Pons (tissue), 1 donor: ENCODE measurements at places on chromosomes 3 and 15.

DNA sequence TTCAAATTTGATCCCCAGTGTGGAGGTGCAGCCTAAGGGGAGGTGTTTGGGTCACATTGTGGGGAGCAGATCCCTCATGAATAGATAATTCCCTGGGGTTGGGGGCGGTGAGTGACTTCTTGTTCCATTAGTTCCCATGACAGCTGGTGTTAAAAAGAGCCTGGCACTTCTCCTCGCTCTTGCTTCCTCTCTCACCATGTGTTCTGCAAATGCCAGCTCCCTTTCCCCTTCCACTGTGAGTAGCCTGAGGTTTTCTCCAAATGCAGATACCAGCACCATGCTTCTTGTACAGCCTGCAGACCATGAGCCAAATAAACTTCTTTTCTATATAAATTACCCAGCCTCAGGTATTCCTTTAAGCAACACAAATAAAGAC is 23.1 kb downstream of the RIOX2 start:
- no peak for DNase-seq

- DNase-seq = no peak
Observed at GRCh38 chr3:149541091-149541491, 66.6 kb downstream of the TM4SF4 start.

GRCh38 chr3:196177967-196178366 is 33.2 kb downstream of the ZDHHC19 start:
- no peak for DNase-seq

GRCh38 chr3:182618085-182618732 is 175.1 kb upstream of the ATP11B start:
- peak; percentile 78 for DNase-seq

DNA sequence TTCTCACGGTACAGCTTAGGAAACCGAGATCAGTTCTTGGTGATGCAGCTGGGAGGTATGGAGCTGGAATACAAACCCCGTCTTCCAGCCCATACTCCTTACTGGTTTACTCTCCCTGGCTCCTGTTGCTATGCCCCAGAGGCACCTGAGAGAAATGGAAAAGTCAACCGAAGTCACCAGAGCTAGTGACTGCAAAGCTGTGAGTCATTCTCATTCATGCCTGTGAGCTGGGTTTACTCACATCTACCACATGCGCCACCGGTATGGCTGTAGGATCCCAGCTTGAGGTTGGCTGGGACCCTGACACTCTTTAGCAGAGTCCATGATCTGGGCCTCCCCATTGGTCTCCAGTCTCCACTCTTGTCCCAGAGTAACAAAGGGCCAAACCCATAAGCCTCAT is 111.5 kb upstream of the ETV5 start:
- no peak for DNase-seq

DNA sequence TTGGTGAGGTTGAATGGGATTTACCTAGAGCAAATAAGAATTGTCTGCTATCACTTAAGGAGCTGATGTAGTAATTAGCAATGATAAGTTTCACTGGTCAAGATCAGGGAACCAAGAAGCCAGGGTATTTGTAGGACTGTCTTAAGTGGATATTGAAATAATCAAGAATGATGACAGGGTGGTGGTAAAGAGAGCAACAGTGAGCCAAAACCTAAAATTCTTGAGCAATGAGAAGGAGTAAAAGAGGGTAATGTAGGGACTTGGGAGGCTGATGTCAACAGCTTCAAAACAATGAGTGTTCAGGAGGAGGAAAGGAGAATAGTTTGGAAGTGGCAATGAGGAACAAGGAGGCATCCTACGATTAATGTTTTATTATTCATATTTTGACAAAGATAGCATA is 31.5 kb upstream of the SLC2A2 start:
- no peak for DNase-seq

- DNase-seq = no peak
Observed at GRCh38 chr3:53170325-53171063, 9.5 kb downstream of the PRKCD start.

DNA sequence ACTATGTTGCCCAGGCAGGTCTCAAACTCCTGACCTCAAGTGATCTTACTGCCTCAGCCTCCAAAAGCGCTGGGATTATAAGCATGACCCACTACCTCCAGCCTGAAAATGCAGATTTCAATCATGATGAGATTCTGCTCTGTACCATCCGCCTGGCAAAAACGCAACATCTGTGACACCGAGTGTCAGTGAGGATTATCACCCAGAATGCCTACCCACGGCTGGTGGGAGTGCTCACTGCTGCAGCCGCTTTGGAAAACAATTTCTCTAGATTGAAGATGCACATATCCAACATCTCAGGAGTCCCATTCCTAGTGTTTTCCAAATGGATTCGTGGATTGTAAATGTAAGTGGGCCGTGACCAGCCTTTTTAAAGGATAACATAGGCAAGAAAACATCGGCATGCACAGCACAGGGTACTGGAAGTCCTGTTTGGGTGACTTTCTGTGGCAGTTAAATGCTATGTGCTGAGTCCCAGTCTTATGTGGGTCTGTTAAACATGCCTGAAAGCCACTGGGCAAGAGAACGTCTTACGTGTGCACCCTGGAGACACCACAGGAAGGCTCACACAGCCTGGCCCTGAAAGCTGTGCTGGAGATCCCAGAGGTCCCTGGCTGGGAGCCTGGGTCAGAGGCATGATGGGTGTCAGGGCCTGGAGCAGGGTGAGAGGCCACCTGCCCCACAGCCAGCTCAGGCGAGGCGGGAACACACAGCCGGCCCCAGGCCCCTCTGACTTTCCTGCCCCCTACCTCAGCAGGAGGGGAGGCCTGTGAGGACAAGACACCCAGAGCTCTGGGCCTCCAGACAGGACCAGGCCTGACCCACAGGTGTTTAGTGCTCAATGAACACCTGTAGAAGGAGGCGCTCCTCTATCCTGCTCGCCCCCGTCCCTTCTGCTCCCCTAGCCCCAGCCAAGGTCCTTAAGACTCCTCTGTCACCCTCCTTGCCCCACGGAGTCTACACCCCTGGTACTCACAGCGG is 918 bp downstream of the PRSS50 start:
- DNase-seq = no peak

- DNase-seq = no peak
Observed at GRCh38 chr3:102757950-102758349, 323.1 kb downstream of the ZPLD1 start.

DNA sequence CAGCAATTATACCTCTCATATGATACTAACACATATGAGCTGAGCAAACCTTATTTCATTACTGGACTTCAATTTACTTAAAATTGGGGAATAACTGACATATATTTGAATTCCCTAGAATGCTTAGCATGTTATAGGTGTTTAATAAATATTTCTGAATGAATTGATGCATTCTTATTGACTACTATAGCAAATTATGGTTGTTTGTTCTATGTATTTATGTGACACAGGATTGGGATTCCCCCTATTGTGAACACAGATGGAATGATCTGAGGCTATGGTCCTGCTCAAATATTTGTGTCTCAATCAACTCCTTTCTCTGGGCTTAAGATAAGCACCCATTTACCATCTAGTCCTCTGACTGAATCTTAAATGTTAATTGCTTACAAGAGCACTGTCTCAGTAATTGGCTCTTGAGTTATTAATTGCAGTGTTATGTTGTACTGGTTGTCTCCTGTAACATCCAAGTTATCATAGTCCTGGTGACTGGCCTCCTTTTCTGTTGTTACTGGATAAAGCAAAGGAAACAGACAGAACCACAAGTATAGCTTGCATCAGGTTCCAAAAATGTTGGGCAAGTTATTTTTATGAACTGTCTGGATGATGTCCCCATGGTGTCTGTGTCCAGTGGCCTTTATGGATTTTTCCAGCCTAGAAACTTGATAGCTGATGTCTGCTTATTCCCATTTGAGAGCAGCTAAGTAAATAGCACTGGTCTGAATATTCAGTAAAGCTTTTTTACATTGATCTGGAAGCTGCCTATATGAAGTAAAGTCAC is 2.3 kb upstream of the UACA start:
- DNase-seq = no peak

- peak; percentile 68 for DNase-seq
Observed at GRCh38 chr15:68210821-68211655, 5.9 kb upstream of the CALML4 start.

DNA sequence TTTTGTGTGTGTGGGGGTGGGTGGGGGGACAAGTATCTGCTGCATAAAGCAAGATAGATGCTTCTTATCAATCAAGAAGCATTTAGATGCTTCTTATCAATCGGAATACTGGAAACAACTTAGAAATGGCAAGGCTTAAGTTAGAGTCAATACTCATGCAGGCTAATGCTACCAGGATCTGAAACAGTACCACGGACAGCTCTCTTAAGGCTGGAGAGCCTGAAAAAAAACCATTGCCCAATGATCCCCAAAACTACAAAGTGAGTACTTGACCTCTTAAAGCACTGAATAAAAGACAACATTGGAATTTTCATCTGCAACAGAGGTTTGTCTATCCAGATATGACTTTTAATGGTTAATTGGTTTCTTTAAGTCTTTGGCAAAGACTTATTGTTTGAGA is 262.3 kb downstream of the GAP43 start:
- no peak for DNase-seq

DNA sequence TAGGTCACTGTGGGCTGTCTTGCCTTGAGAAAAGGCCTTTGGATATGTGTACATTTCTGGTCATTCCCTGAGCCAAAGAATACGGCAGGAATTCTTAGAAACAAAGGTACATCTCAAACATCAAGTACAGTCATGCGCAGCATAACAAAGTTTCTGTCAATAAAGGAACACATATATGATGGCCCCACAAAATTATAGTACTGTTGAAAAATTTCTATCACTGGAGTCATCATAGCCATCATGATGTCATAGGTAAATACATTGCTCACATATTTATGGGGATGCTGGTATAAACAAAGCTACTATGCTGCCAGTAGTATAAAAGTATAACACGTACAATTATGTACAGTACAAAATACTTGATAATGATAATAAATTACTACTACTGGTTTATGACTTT is 38.9 kb upstream of the NECTIN3 start:
- DNase-seq = no peak

DNA sequence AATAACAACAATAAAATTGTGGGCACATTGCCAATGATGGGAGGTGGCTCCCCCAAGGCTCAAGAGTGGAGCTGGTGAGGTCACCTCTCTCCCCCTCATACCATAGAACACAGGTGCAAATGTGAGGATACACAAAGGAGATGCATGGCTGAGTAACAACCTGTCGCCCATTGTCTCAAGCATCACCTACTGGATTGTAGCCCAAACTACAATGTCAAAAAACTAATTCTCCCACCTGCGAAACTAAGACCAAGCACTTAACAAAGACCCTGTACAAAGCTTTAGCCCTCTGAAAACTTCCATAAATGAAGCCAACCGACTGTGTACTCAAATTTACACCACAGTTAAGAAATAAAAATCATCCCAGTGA is 50.4 kb upstream of the IGSF11 start:
- no peak for DNase-seq

GRCh38 chr15:57158589-57158988 is 217.7 kb upstream of the CGNL1 start:
- peak; percentile 96 for DNase-seq

GRCh38 chr3:71201939-71202338 is 381.6 kb downstream of the FOXP1 start:
- DNase-seq = peak; percentile 76

DNA sequence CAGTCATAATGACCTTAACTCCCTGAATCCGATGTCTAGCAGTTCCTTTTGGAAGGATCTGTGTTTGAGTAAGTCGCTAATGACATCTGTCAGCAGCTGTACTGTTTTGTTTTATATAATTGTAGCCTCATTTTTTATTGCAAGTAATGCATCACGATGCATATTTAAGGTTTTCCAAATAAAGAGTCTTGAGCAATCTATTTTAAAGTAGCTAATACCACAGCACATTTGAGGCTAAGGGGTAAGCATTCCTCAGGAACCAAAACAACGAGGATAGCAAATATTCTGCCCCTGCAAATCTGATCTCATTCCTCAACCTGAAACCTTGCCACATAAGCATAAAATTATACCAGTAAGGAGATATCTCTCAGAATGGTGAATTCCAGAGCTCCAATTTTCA is 98.7 kb downstream of the TBC1D5 start:
- DNase-seq = no peak

GRCh38 chr15:45674677-45675076 is 39.8 kb downstream of the SQOR start:
- DNase-seq = no peak

DNA sequence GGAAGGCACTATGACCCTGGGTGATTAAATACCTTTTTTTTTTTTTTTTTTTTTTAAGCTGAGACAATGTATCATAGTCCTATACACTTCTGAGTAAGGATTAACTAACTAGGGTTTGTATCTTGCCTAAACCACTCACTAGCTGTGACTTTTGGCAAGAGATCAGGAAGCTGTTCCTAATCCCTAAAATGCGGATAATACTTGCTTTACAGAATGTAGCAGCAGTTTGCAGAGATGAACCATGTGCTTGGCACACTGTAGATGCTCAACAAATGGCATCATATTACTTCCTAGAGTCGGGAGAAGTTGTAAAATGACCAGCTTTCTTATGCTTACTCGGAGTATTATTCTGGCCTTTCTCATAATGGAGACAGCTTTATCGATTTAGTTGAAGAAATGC is 25.6 kb upstream of the PYGO1 start:
- DNase-seq = no peak

DNA sequence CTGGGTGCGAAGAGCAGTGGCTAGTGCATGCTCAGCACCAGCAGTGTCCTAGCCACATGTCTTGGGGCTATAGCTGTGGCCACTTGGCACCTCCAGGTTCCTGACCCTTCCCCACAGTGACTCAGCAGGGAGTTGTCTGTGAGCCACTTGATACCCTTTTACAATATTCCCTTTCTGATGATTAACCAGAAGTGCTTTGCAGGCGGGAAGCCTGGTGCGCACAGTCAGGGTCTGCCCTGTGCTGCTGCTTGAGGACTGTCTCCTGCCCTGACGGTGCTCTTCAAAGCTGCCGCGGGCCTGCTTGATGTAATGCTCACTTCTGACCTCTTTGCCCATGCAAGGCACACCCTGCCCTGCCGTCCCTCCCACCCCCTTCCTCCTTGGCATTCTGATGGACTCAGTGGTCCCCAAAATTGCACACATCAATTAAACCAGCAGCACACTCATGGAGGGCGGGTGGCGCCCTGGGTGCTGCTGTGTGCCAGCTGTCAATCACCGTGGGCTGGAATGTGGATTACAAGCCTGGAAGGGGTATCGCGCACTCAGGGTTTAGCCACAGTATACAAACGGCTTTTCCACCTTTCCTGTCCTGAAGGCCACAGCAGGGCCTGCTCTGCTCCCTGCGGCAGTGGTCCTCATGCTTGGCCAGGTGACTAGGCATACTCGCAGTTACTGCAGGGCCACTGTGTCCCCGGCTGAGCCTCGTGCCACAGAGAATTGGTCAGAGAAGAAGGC is 40.9 kb upstream of the PCSK6 start:
- no peak for DNase-seq

- no peak for DNase-seq
Observed at GRCh38 chr3:16824081-16824696, 60.6 kb upstream of the PLCL2 start.

DNA sequence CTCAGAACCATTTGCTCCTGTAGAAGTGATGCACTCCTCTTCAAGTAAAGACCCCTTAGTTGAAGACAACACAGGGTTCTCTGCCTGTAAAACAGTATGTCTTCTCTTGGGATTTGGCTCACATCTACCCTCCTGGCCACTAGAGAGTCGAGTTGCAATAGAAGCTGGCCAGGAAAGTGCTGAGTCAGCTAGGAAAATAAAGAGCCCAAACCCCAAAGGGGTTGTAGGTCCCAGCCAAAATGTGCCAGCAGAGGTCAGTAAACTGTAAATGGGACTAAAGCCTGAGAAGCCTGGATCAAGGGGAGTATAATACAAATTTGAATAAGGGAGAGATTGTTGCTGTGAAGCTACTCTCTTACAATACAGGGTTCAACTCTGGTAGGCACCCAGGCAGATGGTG is 37.2 kb upstream of the THBS1 start:
- DNase-seq = no peak
